ENCODE measurements at places on chromosomes 4 and X.

DNA sequence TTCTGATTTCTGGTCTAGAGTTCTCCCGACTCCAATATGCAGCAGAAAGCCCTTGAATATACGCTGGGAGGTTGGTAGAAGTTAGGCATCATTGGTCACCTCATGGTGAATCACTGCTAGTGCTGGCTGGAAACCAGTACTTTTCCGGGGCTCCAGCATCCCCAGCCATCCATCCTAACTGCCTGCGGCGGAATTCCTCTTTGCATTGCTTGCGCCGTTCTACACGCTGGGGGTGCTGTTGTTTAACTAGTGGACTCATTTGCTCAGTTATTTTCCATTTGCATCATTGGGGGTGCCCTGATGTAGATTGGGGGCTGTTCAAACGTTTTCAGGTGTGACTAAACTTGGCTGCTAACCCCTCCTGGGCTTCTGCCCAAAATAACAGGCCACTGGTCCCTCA, 23.3 kb upstream of the GPR50 start:
- H3K27me3 ChIP-seq, result no peaks in the 10 kb centered on the region
- DNase-seq, result peak; percentile 3
- no peaks in the 10 kb centered on the region for H3K36me3 ChIP-seq
- H3K4me3 ChIP-seq, result no peak overlapping the region
- H3K4me1 ChIP-seq, result no peaks in the 10 kb centered on the region

DNA sequence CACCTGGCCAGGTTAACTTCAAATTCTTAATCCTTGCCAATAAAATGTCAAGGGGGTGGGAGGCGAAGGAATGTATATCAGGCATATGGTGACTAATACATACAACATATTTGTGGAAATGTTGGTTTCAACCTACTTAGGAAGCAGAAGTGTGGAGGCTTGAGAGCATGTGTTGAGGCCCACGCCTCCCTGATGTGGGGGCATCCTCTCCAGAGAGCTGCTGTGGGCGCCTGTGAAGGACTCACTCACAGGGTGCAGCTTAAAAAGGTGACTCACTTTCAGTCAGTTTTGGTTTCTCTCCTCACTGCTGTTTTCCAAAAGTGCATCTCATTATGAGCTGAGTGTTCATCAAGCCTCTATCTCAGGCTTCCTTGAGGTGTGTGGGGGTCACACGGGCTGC, 27.5 kb downstream of the LNX1 start:
- H3K4me1 ChIP-seq, result peaks cover 3% of the 10 kb centered on the region
- H3K4me3 ChIP-seq, result peak overlapping the region; percentile 14
- H3K27me3 ChIP-seq, result no peaks in the 10 kb centered on the region
- no peaks in the 10 kb centered on the region for H3K36me3 ChIP-seq
- H3K27ac ChIP-seq, result no peak overlapping the region
- DNase-seq, result peak; percentile 82

GRCh38 chrX:45379236-45379635, 178.6 kb upstream of the DIPK2B start:
- H3K27ac ChIP-seq, result no peak overlapping the region
- H3K4me1 ChIP-seq, result no peaks in the 10 kb centered on the region
- no peaks in the 10 kb centered on the region for H3K36me3 ChIP-seq
- no peak overlapping the region for H3K4me3 ChIP-seq
- H3K27me3 ChIP-seq, result peaks cover 29% of the 10 kb centered on the region

GRCh38 chrX:57172544-57172943, 35.3 kb upstream of the SPIN2A start:
- no peaks in the 10 kb centered on the region for H3K27me3 ChIP-seq
- H3K4me1 ChIP-seq, result no peaks in the 10 kb centered on the region
- no peak overlapping the region for H3K27ac ChIP-seq

GRCh38 chr4:145435646-145436045, 46.0 kb upstream of the SMAD1 start:
- no peaks in the 10 kb centered on the region for H3K4me1 ChIP-seq
- no peaks in the 10 kb centered on the region for H3K36me3 ChIP-seq
- DNase-seq, result no peak
- no peaks in the 10 kb centered on the region for H3K27me3 ChIP-seq
- H3K4me3 ChIP-seq, result no peak overlapping the region

DNA sequence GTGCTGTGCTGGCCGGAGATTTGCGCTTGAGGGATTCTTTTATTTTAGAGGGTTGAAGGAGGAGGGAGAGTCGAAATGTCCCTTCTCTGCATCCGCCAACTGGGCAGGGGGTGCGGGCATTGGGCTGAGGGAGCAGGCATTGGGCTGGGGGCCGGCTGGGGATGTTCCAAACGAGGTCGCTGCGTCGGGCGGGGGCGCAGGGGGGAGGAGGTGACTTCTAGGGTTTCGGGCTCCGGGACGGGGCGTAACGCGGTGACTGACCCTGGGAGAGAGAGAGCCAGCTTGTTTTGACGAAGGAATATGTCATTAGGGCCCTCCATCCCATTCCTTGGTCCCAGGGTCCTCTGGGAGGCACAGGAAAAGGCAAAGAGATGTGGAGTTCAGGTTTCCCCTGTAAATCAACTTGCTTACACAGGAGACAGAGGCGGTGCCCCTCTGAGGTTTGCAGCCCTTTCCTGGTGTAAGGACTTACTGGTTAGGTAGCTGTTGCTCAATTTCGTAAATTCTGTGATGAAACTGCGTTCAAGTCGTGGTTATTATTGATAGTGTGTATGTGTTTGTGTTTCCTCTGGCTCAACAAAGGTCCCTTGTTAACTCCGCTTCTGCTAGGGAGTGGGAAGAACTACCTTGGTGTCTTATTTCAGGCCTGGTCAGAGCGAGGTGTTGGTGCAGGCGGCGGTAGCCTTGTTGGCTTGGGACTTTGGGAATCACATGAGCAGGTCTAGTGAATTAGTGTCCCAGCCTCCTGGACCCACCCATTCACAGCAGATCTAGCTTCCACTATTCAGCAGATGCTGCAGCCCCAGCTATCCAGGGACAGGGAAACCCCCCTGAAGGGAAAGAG, 716 bp downstream of the FHIP1A start:
- peak; percentile 55 for DNase-seq
- H3K27me3 ChIP-seq, result no peaks in the 10 kb centered on the region
- peak overlapping the region; percentile 73 for H3K4me3 ChIP-seq
- H3K27ac ChIP-seq, result no peak overlapping the region
- H3K4me1 ChIP-seq, result peaks cover 13% of the 10 kb centered on the region

GRCh38 chrX:37746218-37746941, 33.5 kb upstream of the CYBB start:
- H3K27ac ChIP-seq, result no peak overlapping the region
- H3K36me3 ChIP-seq, result no peaks in the 10 kb centered on the region
- H3K4me3 ChIP-seq, result no peak overlapping the region
- H3K27me3 ChIP-seq, result peaks cover 8% of the 10 kb centered on the region
- DNase-seq, result peak; percentile 0
- peaks cover 4% of the 10 kb centered on the region for H3K4me1 ChIP-seq

GRCh38 chrX:112759512-112759911, 79.8 kb upstream of the LHFPL1 start:
- H3K27ac ChIP-seq, result peak overlapping the region; percentile 68
- peaks cover 41% of the 10 kb centered on the region for H3K27me3 ChIP-seq
- peaks cover 2% of the 10 kb centered on the region for H3K4me1 ChIP-seq
- no peaks in the 10 kb centered on the region for H3K36me3 ChIP-seq

DNA sequence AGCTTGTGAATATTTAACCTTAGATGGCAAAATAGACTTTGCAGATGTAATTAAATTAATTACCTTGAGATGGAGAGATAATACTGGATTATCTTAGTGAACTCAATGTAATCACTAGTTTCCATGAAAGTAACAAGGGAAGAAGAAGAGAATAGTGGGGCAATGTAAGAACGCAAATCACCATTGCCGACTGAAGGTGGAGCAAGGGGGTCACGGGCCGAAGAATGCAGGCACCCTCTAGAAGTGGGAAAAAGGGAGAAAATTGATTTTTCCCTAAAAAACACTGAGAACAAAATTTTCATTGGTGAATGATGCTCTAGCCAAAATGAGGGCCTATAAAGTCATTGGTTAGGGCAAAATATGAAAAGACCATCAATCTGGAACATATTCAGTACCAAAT, 375.6 kb upstream of the EPHA5 start:
- H3K36me3 ChIP-seq, result no peaks in the 10 kb centered on the region
- H3K4me1 ChIP-seq, result no peaks in the 10 kb centered on the region
- H3K27me3 ChIP-seq, result no peaks in the 10 kb centered on the region
- H3K27ac ChIP-seq, result no peak overlapping the region
- no peak overlapping the region for H3K4me3 ChIP-seq
- DNase-seq, result no peak

DNA sequence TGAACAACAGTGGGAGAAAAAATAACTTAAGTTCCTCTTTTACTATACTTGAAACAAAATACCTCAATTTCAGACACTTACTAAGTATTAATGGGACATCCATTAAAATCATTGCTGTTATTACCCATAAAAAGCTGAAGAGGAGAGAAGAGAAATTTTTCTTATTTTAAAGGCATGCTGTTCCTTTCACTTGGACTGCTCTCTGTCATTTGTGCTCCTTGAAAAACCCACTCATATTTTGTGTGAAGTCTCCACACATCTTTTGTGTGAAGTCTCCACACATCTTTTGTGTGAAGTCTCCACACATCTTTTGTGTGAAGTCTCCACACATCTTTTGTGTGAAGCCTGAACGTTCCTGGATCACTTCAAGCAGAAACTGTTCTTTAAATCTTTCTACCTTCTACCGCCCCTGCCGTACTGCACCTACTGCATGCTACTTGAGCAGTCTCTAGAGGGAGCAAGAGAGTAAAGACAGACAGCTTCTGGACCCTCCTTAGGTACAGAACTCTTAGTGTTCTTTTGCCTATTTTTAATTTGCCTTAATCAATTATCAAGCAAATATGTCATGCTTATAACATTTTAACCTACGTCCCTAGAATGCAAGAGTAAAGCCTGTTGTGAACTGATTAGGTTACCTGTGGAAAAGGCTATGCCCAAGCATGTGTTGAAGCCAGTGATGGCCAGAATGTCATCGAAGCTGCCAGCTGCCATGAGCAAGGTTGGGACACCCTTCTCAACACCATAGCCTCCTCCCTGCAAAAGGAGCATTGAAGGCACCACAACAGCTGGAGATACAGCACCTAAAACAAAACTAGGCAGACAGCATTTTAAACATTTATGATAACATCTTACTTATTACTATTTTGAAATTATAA, 27.1 kb upstream of the SLC9B1 start:
- DNase-seq, result peak; percentile 59
- H3K27me3 ChIP-seq, result no peaks in the 10 kb centered on the region
- no peak overlapping the region for H3K27ac ChIP-seq
- H3K36me3 ChIP-seq, result peaks cover 64% of the 10 kb centered on the region
- H3K4me1 ChIP-seq, result no peaks in the 10 kb centered on the region

GRCh38 chr4:25029479-25030276, 1.1 kb downstream of the LGI2 start:
- H3K4me3 ChIP-seq, result no peak overlapping the region
- H3K36me3 ChIP-seq, result peaks cover 9% of the 10 kb centered on the region
- peaks cover 20% of the 10 kb centered on the region for H3K27me3 ChIP-seq
- no peak overlapping the region for H3K27ac ChIP-seq
- no peak for DNase-seq

DNA sequence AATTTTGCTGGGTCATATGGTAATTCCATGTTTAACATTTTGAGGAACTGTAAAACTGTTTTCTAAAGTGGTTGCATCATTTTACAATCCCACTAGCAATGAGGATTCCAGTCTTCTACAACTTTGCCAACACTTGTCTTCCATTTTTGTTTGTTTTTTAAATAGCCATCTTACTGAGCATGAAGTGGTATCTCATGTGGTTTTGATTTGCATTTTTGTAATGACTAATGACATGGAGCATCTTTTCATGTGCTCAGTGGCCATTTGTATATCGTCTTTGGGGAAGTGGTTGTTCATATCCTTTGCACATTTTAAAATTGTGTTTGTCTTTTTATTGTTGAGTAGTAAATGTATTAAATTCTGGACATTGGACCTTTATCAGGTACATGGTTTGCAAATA, 94.7 kb downstream of the TMEM131L start:
- no peak for DNase-seq
- no peak overlapping the region for H3K4me3 ChIP-seq
- no peaks in the 10 kb centered on the region for H3K27me3 ChIP-seq
- no peaks in the 10 kb centered on the region for H3K36me3 ChIP-seq

DNA sequence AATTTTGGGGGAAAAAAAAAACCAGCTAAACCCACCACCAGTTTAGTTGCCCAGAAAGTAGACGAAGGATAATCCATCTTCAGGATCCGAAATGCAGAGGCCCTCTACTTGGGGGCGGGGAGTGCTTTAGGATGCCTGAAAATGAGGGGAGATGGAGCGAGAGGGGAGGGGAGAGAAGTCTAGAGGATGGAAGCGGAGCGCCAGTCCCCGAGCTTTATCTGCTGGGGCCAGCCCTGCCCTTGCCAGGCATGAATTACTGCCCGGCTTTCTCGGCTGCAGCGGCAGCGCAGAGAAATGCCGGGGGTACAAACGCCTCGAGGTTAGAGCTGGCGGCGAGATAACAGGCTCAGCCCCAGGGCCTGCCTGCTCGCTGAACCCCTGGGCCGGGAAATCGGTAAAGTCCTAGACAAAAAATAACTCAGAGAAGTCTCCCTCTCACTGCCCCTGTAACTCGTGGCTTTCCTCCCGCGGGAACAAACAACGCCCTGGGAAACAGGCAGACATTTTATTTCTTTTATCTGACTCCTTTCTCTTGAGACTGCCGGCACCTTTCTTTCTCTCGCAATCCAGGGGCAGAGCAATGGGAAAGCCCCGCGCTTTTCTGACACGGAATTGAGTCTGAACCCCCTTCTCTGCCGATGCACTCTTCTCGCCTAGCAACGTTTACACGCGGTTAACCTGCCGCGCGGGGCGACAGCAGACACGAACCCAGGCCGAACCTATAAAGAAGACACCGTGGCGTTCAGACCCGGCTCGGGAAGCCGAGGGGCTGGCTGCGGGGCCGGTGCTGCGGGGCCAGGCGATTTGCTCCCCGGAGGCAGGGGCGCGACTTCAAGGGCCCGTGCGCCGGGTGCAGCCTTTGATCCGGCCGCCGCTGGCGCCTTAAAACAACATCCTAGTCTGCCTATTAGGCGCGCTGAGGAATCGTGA, 3.1 kb upstream of the MSX1 start:
- H3K4me1 ChIP-seq, result peaks cover 42% of the 10 kb centered on the region
- H3K36me3 ChIP-seq, result no peaks in the 10 kb centered on the region
- H3K27me3 ChIP-seq, result peaks cover 86% of the 10 kb centered on the region
- peak; percentile 37 for DNase-seq
- H3K4me3 ChIP-seq, result peak overlapping the region; percentile 61

GRCh38 chr4:101643186-101643837, 147.2 kb upstream of the BANK1 start:
- no peaks in the 10 kb centered on the region for H3K36me3 ChIP-seq
- H3K27ac ChIP-seq, result no peak overlapping the region
- peaks cover 2% of the 10 kb centered on the region for H3K4me1 ChIP-seq
- no peak overlapping the region for H3K4me3 ChIP-seq
- no peaks in the 10 kb centered on the region for H3K27me3 ChIP-seq

DNA sequence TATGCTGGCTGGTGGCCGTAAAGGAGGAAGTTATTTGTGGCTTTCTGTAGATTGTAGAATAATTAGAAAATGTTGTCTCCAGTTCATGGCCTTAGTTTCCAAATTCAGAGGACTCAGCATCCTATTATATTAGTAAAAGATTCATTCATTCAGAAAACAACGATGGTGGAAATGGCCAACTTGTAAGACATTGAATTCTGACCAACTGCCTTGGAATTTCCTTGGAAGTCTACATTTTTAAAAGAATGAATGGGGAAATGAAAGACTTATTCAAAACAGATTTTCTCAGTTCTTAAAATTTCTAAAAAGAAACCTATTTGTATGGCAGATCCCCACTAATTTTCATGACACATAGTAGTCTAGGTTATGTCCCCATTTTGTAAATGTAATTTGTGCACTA, 561.5 kb downstream of the ANKRD50 start:
- no peaks in the 10 kb centered on the region for H3K36me3 ChIP-seq
- no peaks in the 10 kb centered on the region for H3K4me1 ChIP-seq
- no peaks in the 10 kb centered on the region for H3K27me3 ChIP-seq
- DNase-seq, result no peak

Measured in mesenchymal stem cell (in vitro differentiated cells and primary cell).